ENCODE measurements at places on chromosomes 11 and 22.

DNA sequence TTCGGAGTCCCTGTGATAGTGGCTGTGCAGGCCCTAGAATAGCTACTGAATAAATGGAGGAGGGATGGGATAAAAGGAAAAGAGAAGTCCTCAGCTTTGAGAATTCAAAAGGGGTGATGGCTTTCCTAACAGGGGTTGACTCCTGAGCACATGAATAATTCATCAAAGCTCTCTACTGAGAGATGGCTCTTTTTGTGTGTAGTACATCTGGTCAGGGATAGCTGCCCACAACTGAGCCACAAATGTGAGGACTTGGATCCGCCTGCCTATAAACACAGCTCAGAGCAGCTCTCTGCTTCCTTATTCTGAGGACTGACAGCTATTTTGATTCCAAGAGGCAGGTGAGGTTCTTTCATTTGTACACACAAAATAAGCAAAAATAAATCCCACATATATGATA lies 82.3 kb downstream of the USP35 start:
- DNase-seq, result no peak

DNA sequence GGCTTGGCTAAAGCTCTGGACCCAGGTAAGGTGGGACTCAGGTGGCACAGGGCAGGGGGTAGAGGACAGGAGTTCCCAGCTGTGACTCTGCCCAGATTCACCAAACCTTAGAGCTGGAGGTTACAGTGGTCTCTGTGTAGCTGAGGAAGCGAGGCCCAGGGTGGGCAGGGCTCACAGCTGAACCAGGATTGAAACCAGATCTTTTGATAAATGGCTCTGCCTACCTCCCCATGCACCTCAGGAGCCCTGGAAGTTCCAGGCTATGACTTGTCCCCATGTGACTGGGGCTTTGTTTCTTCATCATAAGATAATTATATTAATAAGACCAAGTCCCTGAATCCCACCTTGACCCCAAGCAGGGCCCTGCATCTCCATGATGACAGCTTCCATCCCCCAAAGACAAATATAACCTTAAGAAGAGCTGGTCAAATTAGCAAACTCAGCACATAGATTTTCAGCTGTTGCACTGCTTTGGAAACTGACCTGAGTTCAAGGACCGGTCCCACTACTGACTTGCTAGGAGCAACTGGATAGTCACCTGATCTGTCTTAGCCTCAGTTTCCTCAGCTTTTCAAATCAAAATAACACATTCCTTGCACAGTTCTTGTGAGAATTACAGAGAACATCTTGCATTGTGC lies 21.3 kb upstream of the TSKU start:
- no peak for DNase-seq

- DNase-seq, result no peak
These were observed 67.5 kb downstream of the NFAM1 start for GRCh38 chr22:42364604-42365110.

DNA sequence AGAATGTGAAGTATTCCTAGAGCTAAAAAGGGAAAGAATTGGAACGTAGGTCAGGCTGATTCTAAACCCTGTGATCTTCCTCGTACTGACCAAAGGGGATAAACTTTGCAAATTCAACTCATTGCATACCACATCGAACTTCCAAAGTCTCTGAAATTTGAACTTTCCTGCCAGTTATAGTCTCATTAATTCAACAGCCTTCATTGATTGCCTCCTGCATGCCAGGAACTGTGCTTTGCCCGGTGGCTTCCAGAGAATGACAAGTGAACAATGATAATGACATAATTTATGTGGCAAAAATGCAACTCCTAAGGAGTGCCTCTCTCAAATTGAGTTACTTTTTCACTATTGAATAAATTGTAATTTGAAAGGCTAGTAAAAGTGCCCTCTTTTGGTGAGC lies 107.7 kb upstream of the LDLRAD3 start:
- no peak for DNase-seq

DNA sequence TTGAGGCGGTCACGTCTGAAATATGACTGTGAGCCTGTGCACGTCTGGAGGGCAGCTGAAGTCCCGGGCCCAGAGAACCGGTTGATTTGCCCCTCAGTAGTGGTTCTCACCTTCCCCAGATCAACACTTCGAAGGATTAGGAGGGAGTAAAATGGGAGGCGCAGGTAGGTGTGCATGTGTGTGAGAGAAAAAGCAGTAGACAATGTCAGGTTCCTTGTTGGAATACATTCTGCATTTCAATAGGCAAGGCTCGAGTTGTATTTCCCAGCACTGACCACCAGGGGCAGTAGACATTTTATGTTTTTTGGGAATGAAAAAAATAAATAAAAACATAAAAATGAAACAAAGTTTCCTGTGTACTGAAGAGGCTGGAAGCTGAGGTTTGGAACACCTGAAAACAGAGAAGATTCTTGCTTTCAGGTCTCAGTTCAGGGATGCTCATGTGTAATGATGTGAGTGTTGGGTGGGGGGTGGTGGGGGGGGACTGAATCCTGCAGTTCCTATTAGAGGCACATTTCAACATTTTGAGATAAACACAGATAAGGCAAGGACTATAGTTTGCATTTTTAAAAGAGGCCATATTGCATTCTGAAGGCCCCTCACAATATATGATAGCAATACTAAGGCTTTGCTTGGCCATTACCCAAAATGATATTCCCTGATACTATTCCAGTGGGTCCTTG lies 333.9 kb downstream of the CADM1 start:
- DNase-seq, result no peak

DNA sequence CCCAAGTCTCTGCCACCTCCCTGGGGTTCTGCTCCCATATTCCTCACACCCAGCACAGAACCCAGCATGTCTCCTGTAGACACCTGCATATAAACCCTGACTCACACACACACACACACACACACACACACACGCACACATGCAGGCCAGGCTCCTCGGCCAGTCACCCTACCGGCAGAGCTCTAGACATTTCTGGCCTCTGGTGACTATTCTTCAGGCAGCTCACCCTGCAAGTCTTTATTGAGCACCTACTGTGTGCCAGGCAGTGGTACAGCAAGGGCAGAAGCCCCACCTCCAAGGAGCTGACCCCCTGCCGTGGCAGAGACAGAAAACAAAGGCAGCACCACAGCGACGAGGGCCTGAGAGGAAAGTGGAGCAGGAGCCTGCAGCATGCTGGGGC lies 50.3 kb downstream of the CDKN1C start:
- no peak for DNase-seq

GRCh38 chr11:82959987-82960778 lies 58.6 kb downstream of the DDIAS start:
- DNase-seq, result peak; percentile 79

DNA sequence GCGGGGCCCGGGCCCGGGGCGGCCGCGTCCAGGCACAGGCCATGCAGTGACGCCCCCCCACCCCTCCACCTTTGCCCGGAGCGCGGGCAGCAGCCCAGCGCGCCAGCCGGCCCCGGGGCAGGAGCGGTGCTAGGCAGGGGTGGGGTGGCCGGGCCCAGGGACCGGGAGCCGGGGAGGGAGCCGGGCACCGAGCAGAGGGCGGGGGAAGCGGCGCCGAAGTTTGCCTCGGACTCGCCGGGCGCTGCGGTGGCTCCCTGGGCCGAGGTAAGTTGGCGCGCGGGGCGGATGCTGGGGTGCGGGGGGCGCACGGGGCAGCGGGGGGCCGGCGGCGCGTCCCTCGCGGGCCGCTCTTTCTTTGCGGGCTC lies 332 bp downstream of the TEAD1 start:
- no peak for DNase-seq

DNA sequence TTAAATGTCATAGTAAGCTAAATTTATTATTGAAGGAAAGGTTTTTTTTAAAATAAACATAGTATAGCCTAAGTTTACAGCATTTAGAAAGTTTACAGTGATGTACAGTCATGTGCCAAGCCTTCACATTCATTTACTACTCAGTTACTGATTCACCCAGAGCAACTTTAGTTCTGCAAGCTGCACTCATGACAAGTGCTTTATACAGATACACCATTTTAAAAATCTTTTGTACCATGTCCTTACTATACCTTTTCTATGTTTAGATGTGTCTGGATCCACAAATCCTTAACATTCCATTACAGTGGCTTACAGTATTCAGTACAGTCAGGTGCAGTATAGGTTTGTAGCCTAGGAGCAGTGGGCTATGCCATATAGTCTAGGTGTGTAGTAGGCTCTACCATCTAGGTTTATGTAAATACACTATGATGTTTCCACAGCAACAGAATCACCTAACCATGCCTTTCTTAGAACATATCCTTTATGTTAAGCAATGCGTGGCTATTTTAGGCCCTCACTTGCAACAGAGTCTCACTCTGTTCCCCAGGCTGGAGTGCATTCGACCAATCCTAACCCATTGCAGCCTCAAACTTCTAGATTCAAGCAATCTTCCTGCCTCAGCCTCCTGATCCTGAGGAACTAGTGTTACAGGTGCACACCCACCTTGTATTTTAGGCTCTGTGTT lies 79.5 kb upstream of the SLC25A18 start:
- no peak for DNase-seq

GRCh38 chr22:31614781-31615490 lies 47.1 kb downstream of the PISD start:
- DNase-seq, result no peak

DNA sequence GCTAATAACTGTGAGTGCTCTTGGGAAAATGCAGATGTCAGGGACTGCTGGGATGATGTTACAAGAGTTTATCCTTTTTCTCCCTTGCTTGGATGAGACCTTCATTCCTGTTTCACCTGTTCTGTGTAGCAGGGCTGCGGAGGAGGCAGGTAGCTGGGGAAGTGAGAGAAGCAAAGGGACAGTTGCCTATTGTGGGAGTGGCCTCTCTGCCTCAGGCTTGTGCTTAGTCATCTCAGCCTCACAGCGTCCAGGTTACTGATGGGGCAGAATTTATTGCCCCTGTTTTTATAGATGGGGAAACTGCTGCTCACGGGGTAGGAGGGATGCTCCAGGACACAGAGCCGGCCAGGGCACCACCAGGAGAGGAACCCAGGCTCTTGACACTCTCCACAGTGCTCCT lies 1.7 kb downstream of the STX3 start:
- no peak for DNase-seq

DNA sequence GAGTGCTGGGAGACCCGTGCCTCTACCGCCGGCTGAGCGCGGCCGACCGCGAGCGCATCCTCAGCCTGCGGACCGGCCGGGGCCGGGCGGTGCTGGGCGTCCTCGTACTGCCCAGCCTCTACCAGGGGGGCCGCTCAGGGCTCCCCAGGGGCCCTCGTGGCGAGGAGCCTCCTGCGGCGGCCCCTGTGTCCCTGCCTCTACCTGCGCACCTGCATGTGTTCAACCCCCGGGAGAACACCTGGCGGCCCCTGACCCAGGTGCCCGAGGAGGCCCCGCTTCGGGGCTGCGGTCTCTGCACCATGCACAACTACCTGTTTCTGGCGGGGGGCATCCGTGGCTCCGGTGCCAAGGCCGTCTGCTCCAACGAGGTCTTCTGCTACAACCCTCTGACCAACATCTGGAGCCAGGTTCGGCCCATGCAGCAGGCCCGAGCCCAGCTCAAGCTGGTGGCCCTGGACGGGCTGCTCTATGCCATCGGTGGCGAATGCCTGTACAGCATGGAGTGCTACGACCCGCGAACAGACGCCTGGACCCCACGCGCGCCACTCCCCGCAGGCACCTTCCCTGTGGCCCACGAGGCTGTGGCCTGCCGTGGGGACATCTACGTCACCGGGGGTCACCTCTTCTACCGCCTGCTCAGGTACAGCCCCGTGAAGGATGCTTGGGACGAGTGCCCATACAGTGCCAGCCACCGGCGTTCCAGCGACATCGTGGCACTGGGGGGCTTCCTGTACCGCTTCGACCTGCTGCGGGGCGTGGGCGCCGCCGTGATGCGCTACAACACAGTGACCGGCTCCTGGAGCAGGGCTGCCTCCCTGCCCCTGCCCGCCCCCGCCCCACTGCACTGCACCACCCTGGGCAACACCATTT lies 3.5 kb downstream of the KLHDC7B start:
- no peak for DNase-seq

GRCh38 chr11:78209478-78209877 lies 20.8 kb downstream of the USP35 start:
- no peak for DNase-seq

- DNase-seq, result no peak
These were observed 22.9 kb upstream of the TLCD5 start for GRCh38 chr11:120302001-120302805.

DNA sequence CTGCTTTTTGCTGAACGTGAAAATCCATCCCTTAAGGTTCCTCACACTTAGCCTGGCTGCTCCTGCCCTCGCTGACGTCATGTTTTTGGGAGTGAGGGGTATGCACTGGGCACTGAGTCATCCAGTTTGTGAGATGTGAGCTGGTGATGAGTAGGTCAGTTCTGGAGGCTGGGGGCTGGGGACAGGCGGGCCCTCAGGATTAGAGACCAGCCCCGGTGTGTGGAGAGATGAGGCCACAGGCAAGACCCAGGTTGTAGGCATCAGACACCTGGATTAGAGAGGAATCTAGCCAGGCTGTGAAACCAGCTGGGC lies 9.2 kb downstream of the KCNC1 start:
- no peak for DNase-seq

DNA sequence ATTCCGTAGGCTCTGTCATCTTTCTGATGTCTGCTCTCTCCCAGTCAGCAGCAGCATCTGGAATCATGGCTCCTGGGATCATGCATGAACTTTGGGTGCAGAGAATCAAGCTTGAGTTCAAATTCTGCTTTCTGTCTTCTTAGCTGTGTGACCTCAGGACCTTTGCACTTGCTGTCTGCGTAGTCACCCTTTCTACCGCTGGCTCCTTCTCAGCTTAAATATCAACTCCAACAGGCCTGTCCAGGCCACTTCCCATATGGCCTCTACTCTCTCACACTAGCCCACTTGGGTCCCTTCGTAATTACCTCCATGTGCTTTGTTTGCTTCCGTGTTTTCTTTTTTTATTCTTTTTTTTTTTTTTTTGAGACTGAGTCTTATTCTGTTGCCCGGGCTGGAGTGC lies 4.6 kb upstream of the GGA1 start:
- no peak for DNase-seq

DNA sequence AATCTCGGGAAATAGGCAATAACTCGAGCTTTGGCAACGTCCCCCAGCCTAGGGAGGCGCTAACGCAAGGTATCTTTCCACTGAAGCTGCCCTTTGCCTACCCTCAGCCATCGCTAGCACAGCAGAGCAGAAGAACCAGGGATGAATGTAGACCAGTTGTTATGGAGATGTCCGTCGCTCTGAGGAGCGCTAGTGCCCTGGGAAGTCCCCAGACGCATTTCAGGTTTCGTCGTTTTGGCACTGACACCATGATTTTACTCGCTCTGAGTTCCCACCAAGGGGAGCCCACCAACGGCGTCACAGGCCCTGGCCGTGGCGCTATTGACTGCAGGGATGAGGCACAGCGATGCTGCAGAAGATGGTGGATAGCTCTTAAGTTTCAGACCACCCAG lies 22.7 kb upstream of the BDNF start:
- DNase-seq, result no peak
